ENCODE measurements at places on chromosomes 12 and 14. TPM values are rescaled to one million over a fixed set of nuclear protein-coding genes. Genes with fewer than 3 reads are reported as not detected.

DNA sequence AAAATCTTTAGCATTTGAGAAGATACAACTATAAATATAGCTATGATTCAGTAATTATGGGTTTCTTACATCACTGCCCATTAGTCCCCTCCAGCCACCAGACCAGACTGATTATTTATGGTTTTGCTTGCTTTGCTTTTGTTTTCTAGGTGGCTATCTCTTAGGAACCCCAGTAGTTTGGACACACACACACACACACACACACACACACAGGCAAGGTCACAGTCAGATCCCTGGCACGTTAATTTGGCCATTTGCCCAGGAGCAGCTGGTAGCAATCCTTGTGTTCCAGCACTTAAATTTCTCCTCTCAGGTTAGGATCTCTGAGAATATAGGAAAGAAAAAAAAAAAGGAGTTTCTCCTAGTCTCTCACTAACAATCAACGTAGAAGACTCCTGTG, 90.2 kb upstream of the RESF1 start:
- H3K4me1 ChIP-seq: no peaks in the 10 kb centered on the region
- H3K4me3 ChIP-seq: no peak overlapping the region
- no peaks in the 10 kb centered on the region for H3K36me3 ChIP-seq
- H3K27me3 ChIP-seq: no peaks in the 10 kb centered on the region
- no peak overlapping the region for H3K27ac ChIP-seq

DNA sequence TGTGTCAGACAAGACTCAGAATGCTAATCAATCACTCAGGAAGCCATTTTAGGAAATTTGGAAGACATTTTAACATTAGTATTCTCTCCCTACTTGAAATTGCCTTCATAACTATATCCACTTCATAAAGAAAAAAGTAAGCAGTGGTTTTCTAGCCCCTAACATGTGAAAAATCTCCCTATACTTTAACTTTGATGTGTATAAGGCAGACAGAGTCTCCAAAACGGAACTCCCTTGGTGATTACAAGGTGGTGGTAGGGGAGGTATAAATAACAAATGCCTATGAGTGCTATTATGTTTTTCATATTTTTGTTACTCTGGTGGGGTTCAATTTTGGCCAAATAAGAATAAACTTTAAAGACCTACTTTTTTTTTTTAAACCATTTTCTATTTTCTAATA, 300.3 kb downstream of the BTG1 start:
- H3K36me3 ChIP-seq: no peaks in the 10 kb centered on the region
- H3K4me3 ChIP-seq: no peak overlapping the region
- no peak for DNase-seq
- H3K27ac ChIP-seq: no peak overlapping the region
- H3K4me1 ChIP-seq: no peaks in the 10 kb centered on the region

GRCh38 chr14:77752799-77753516, 8.0 kb downstream of the SNW1 start:
- no peak overlapping the region for H3K27ac ChIP-seq
- H3K4me3 ChIP-seq: no peak overlapping the region
- no peaks in the 10 kb centered on the region for H3K27me3 ChIP-seq
- H3K36me3 ChIP-seq: peaks cover 31% of the 10 kb centered on the region
- no peak for DNase-seq
- peaks cover 5% of the 10 kb centered on the region for H3K4me1 ChIP-seq

- H3K27me3 ChIP-seq: no peaks in the 10 kb centered on the region
- H3K4me1 ChIP-seq: no peaks in the 10 kb centered on the region
- no peaks in the 10 kb centered on the region for H3K36me3 ChIP-seq
- no peak overlapping the region for H3K27ac ChIP-seq
- no peak overlapping the region for H3K4me3 ChIP-seq
Observed at GRCh38 chr14:72123755-72124154, 191.5 kb downstream of the RGS6 start.

GRCh38 chr12:105567061-105567460, 236.6 kb downstream of the C12orf75 start:
- H3K4me1 ChIP-seq: peaks cover 8% of the 10 kb centered on the region
- H3K27me3 ChIP-seq: no peaks in the 10 kb centered on the region
- H3K27ac ChIP-seq: no peak overlapping the region
- no peak for DNase-seq
- H3K4me3 ChIP-seq: no peak overlapping the region
- no peaks in the 10 kb centered on the region for H3K36me3 ChIP-seq

The CCDC38 gene
- not detected for total RNA-seq

- H3K27me3 ChIP-seq: no peaks in the 10 kb centered on the region
- H3K4me3 ChIP-seq: no peak overlapping the region
- no peak for DNase-seq
- no peaks in the 10 kb centered on the region for H3K36me3 ChIP-seq
- no peaks in the 10 kb centered on the region for H3K4me1 ChIP-seq
Observed at GRCh38 chr12:89082370-89082753, 269.9 kb downstream of the DUSP6 start.

- H3K27me3 ChIP-seq: no peaks in the 10 kb centered on the region
- H3K27ac ChIP-seq: no peak overlapping the region
- no peaks in the 10 kb centered on the region for H3K4me1 ChIP-seq
- no peak overlapping the region for H3K4me3 ChIP-seq
- DNase-seq: no peak
- no peaks in the 10 kb centered on the region for H3K36me3 ChIP-seq
Observed at GRCh38 chr12:128415036-128415560, 148.1 kb downstream of the TMEM132C start.

The THTPA gene
- total RNA-seq: 17.8 TPM

The KRT85 gene
- total RNA-seq: not detected

DNA sequence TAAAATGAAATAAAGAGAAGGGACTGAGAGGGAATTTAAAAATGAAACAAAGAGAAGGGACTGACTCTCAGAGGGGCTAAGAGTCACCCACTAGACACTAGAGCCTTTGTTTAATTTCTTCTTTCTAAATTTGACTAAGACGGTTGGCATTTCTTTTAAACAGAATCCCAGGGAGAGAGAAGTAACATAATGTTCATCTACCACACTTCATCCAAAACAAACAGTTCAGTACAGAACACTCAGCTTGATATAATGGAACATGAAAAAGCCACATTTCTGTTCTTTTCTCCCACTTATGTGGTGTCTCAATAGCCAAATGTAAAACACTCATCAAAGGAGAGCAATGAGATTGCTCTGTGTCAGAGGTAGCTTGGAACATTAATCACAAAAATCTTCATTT, 10.1 kb upstream of the NT5DC3 start:
- no peak for DNase-seq
- peak overlapping the region; percentile 57 for H3K27ac ChIP-seq
- no peaks in the 10 kb centered on the region for H3K27me3 ChIP-seq
- H3K4me3 ChIP-seq: peak overlapping the region; percentile 9
- peaks cover 47% of the 10 kb centered on the region for H3K4me1 ChIP-seq
- no peaks in the 10 kb centered on the region for H3K36me3 ChIP-seq

DNA sequence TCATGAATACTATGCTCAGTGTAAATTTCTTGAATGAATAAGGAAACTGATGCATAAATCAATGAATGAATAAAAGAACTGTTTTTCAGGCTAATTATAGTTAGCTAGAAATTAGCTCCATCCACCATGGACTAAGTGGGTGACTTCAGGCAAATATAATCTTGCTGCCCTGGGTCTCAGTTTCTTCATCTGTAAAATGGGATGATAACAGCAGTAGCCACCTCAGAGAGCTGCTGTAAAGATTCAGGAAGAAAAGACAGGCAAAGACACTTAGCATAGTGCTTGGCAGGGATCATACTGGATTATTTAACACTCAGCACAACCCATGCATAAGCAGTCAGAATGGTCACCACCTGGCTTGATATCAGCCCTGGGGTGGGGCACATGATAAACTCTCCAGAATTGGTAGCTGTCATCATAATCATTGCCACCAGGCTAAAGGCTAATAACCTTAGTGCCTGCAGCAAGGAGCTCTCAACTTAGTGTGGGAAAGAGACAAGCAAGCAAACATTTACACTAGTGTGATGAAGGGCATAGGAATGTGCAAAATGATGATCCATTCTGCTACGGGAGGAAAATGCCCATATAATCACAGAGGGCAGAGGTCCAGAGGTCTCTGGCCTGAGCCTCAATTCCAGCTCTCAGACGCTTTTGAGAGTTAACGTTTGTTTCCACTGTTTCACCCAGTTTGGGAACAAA, 234.7 kb upstream of the TBX3 start:
- no peak overlapping the region for H3K27ac ChIP-seq
- no peaks in the 10 kb centered on the region for H3K4me1 ChIP-seq
- H3K27me3 ChIP-seq: no peaks in the 10 kb centered on the region
- H3K4me3 ChIP-seq: no peak overlapping the region
- DNase-seq: no peak
- no peaks in the 10 kb centered on the region for H3K36me3 ChIP-seq

DNA sequence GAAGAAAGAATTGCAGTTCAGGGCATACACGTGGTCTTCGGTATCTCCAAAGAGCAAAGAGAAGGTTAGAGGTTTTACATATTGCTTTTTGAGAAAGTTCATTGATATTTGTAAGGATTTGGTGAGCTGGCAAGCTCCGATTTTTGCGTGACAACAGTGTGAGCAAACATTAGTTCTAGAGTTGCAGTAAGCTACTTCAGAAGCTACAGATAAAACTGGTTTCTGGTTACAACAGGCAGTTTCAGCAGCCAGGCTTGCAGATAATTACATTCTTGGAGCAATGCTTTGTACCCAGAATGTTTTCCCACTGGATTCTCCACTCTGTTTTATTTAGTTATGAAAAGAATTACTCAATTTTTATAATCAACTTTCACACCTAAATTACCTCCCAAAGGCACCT, 28.2 kb downstream of the KLRK1 start:
- H3K4me3 ChIP-seq: peak overlapping the region; percentile 6
- no peaks in the 10 kb centered on the region for H3K27me3 ChIP-seq
- no peaks in the 10 kb centered on the region for H3K36me3 ChIP-seq
- peaks cover 10% of the 10 kb centered on the region for H3K4me1 ChIP-seq
- peak overlapping the region; percentile 54 for H3K27ac ChIP-seq

DNA sequence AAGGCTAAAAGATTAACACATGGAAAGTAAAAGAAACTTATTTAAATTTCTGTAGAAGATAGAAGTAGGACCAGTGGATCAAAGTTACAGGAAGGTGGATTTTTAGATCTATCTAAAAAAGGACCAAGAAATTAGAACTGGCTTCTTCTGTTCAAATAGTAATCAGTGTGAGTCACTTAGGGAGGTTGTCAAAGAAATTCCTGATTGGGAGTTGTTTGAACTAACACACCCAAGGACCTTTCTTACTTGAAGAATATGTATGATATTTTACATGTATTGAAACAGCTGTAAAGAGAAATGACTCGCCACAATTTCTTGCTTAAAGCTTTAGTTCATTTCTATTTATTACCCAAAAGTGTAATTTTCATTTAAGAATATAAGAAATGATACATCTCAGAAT, 256.9 kb downstream of the RAD51B start:
- H3K36me3 ChIP-seq: no peaks in the 10 kb centered on the region
- DNase-seq: no peak
- peaks cover 9% of the 10 kb centered on the region for H3K4me1 ChIP-seq
- H3K27me3 ChIP-seq: no peaks in the 10 kb centered on the region
- no peak overlapping the region for H3K27ac ChIP-seq

The ESPL1 gene
- total RNA-seq: 0.95 TPM

DNA sequence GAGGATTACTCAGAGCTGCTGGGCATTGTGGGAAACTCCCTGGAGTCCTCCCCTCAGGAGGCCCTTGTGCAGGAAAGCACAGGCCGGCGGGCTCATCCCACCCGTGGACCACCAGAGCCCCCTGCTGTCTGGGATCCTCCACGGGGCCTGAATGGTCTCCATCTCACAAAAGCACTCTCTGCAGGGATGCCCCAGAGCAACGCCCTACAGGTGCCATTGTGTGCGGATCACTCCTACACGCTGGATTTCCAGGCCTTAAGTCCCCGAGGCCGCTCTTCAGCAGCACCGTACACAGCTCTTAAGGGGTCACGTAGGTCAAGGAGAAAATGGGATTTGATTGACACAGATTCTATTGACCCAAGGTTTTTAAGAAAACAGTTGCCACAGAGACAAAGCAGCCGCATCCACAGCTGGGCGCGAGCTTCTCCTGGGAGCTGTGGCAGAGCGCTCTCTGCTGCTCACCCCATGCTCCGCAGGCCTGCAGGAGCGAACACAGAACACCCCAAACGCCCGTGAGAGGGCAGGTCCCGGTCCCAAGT, 36.7 kb upstream of the RIMBP2 start:
- no peaks in the 10 kb centered on the region for H3K4me1 ChIP-seq
- no peak overlapping the region for H3K27ac ChIP-seq
- H3K4me3 ChIP-seq: no peak overlapping the region
- no peak for DNase-seq
- H3K36me3 ChIP-seq: no peaks in the 10 kb centered on the region

- DNase-seq: no peak
- H3K4me1 ChIP-seq: peaks cover 4% of the 10 kb centered on the region
- no peaks in the 10 kb centered on the region for H3K27me3 ChIP-seq
- no peak overlapping the region for H3K27ac ChIP-seq
- no peaks in the 10 kb centered on the region for H3K36me3 ChIP-seq
Observed at GRCh38 chr12:53344487-53344823, 8.3 kb upstream of the SP7 start.

- no peaks in the 10 kb centered on the region for H3K36me3 ChIP-seq
- no peak for DNase-seq
- H3K4me1 ChIP-seq: peaks cover 43% of the 10 kb centered on the region
- H3K27ac ChIP-seq: no peak overlapping the region
Observed at GRCh38 chr14:99213101-99213500, 58.9 kb downstream of the BCL11B start.

GRCh38 chr12:623865-624372, 39.3 kb downstream of the NINJ2 start:
- no peak for DNase-seq
- no peaks in the 10 kb centered on the region for H3K27me3 ChIP-seq
- no peak overlapping the region for H3K27ac ChIP-seq
- H3K36me3 ChIP-seq: no peaks in the 10 kb centered on the region
- H3K4me1 ChIP-seq: no peaks in the 10 kb centered on the region

- no peaks in the 10 kb centered on the region for H3K4me1 ChIP-seq
- H3K4me3 ChIP-seq: no peak overlapping the region
- H3K27ac ChIP-seq: no peak overlapping the region
- DNase-seq: no peak
- H3K36me3 ChIP-seq: no peaks in the 10 kb centered on the region
Observed at GRCh38 chr14:60051721-60052221, 40.0 kb upstream of the PCNX4 start.

GRCh38 chr14:100561005-100561404, 26.2 kb downstream of the BEGAIN start:
- H3K4me1 ChIP-seq: no peaks in the 10 kb centered on the region
- no peaks in the 10 kb centered on the region for H3K27me3 ChIP-seq
- DNase-seq: no peak
- no peak overlapping the region for H3K27ac ChIP-seq
- no peaks in the 10 kb centered on the region for H3K36me3 ChIP-seq

GRCh38 chr12:3565985-3566384, 75.0 kb downstream of the PRMT8 start:
- H3K27me3 ChIP-seq: no peaks in the 10 kb centered on the region
- no peaks in the 10 kb centered on the region for H3K4me1 ChIP-seq
- H3K27ac ChIP-seq: no peak overlapping the region
- H3K4me3 ChIP-seq: no peak overlapping the region

The HSPB8 gene
- 172 TPM for total RNA-seq

The PSMC6 gene
- 59.0 TPM for total RNA-seq

Data from thoracic aorta (tissue), 2 donors.